NCI-H1694 treated with DMSO at 0.1 percent for 48 hours (cell line): ENCODE measurements at places on chromosomes 12 and 14.

- no peak for DNase-seq
Measured at GRCh38 chr12:93571925-93572711, at the start of gene SOCS2. Gene SOCS2 (plus strand): TSS chr12:93572675. CDS start chr12:93572898, 223 bp downstream.

GRCh38 chr14:103625356-103626095 lies 3.5 kb upstream of the KLC1 start:
- no peak for DNase-seq

- no peak for DNase-seq
Measured at GRCh38 chr12:6550294-6551062, 5.4 kb downstream of the IFFO1 start.

DNA sequence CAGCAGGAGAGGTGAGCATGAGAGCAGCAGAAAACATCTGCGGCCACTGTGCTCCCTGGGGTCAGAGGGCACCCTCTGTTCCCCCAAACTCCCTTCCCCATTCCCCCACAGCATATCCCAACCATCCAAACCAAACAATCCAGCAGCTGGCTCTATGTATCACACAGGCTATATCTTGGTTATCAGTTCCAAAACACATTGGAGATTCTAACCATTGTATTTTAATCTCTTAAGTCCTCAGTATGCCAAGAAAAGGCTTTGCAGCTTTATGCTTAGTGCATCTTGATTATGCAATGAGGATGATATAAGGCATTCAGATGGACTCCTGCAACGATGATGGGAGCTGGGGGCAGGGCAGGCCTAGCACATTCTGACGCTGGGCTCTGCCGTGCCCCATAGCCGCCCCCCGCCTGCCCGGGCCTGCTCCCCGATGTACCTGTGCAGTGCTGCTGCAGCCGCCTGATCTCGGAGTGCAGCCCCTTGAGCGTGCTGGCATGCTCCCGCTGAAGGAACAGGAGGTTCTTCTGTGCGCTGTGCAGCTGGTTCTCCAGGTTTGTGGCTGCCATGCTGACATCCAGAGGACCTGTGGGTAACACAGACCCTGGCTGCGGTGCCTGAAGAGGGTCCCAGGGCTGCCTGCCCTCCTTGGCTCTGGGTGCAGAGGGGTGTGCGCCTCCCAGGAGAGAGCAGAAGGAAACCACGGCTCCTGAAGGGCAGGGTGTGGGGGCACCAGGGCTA lies 29.6 kb downstream of the CCDC92 start:
- DNase-seq = no peak

DNA sequence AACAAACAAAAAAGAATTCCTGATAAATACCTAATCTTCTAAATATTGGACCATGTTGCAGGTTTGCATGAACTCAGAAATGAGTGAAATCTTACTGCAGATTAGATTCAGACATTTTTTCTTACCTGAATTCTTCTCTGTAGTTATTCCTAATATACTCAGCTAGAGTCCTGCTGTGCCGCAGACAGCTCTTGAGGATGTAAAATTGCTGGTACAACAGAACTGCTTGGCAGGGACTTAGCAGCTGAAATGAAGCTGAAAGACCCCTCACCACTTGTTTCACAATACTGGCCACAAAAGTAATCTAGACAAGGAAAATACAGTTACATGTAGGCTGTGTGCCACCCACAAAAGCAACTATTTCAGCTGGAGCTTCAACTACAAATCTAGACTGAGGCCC lies 48.3 kb upstream of the KICS2 start:
- no peak for DNase-seq

- DNase-seq = no peak
Measured at GRCh38 chr12:128844031-128844635, 9.1 kb upstream of the GLT1D1 start.

DNA sequence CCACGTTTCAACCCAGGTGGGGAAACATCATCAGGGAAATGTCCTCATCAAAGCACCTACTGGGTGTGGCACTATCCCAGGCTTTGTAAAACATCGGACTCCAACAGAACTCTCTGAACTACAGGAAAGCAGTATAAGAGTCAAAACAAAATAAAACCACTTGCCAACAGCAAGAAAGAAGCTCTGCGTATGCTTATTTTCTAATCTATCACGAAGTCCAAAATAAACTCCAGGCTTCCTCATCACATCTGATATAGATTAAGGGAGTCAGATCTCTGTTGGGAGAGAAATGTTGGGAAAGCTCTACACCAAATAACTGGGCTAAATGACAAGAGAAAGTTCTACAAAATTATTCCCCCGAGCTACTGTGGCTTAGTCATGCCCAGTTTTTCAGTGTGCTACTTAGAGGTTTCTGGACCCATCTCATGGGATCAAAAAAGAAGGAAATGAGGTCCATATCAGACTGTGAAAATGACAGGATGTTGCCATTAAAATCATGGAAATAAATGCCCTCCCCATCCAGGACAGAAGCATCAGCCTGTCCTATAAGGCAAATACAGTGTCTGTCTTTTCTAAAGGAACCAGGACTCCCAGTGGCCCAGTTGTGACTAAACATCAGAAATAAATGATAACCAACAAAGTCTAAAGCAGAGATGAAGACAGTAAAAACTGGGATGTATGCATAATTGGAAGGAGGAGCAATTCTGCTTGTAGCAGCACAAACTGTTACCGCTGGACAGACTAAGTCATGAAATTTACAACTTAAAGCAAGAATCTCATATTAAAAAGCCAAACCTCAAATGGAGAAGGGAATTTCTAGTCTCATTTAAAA lies 149.5 kb downstream of the STXBP6 start:
- DNase-seq = no peak

DNA sequence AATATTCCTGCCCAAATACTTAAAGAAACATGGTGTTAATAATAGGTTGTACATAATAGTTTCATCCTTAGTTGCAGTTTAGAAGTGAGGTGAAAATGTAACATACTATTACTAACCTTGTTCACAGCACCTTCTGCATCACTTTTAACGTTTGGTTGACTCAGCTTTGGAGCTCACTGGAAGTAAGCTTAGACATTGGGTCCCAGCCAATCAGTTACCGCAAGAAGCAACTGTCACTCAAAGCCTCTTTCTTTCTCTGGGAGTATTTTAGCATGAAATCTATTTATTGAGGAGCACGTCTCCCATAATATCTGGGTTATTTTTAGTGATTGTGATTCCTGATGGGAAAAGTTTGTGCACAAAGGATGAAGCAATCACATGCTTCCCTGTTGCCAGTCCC lies 472.6 kb downstream of the SNAPC1 start:
- DNase-seq = no peak

GRCh38 chr14:101223561-101224162 lies 320.1 kb upstream of the RTL1 start:
- no peak for DNase-seq

DNA sequence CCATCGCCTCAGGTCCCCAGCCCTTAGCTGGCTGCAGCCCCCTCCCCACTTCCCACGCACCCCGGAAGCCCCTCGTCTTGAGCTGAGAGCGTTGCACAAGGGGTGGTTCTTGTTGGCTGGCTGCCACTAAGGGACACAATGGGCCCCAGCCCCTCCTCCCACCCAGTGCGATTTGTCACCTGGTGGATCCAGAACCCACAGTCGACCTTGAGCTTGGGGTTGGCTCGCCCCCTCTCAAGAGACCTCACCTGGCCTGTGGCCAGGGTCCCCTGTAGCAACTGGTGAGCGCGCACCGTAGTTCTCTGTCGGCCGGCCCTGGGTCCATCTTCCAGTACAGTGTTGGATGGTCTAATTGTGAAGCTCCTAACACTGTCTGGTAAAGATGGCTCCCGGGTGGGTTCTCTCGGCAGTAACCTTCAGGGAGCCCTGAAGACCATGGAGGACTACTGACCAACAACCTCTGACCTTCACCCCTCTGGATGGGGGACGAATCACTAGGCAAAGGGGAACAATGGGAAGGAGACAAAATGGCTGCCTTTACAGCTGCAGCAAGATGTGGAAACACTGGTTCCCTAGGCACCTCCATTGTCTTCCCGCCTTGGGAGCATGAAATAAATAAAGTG lies 6.6 kb downstream of the PHB2 start:
- DNase-seq = no peak

DNA sequence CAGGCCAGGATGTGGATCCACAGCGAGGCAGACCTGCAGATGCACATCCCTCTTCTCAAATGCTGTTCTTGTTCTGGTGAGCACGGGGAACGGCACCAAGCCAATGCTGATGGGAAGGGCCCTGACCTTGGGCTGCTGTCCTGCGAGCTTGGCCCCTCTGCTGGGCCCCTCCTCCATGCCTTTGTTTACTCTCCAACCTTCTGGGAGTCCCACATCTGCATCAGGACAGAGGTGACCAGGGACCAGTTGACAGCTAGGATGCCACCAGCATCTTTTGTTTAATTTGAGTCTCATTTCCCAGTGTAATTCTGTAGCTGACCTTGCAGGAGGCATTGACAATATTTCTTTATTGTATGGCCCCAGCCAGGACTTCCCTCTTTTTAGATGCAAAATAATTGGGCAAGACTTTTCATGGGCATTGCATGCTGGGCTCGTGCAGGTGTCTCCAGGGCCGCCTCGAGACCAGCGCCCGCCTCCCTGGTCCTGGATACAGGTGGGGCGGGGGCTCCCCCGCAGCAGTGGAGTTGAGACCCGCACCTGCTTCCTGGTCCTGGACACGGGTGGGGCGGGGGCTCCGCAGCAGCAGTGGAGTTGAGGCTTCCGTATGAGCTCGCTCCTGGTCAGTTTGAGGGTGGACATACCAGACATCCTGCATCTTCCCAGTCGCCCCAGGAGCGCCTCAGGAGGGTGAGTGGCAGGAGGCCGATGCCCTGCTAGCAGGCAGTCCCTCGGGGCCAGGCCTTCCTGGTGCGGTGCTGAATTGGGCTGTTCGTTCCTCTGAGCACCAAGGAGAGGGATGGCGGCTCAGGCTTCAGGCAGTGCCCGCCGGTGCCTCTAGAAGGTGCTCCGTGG lies 11.4 kb downstream of the PACS2 start:
- no peak for DNase-seq

DNA sequence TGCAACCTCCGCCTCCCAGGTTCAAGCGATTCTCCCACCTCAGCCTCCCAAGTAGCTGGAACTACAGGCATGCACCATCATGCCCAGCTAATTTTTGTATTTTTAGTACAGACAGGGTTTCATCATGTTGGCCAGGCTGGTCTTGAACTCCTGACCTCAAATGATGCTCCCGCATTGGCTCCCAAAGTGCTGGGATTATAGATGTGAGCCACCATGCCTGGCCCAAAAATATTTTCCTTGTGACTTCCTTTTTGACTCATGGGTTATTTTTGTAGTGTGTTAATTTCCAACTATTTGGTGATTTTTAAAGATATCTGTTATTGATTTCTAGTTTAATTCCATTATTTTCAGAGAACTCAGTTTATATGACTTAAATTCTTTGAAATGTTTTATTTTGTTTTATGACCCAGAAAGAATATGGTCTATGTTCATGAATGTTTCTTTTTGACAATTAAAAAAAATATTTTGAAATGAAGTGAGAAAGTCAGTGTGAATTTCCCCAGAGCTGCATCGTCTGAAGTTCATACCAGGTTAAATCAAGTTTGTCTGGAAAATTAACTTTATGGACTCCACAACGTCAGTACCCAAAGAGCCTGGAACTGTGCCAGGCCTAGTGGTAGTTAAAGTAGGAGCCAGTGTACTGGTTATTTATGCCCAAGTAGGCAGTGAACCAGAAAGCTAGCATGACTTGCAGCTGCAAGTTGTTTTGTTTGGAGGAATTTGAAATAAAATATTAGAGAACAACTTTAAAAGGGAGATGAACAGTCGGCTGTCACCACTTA lies 2.8 kb upstream of the CDKL1 start:
- DNase-seq = no peak

- DNase-seq = no peak
Measured at GRCh38 chr12:102479939-102480338, 424 bp downstream of the IGF1 start.

- DNase-seq = no peak
Measured at GRCh38 chr14:19974844-19975243, 547 bp upstream of the OR4K15 start.

DNA sequence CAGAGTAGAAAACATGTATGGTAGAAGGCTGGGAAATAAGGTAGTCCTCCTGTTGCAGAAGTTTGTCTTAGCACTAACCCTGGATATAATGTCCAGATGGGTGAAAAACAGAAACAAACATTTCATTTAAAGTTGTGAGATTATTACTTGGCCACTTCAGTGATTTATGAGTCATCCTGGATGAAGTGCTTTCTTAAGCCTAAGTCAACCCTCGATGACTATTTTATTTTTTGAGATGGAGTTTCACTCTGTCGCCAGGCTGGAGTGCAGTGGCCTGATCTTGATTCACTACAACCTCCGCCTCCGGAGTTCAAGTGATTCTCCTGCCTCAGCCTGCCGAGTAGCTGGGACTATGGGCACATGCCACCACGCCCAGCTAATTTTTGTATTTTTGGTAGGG lies 10.2 kb downstream of the DLST start:
- no peak for DNase-seq

- no peak for DNase-seq
Measured at GRCh38 chr14:22837114-22837749, 847 bp downstream of the MMP14 start.

DNA sequence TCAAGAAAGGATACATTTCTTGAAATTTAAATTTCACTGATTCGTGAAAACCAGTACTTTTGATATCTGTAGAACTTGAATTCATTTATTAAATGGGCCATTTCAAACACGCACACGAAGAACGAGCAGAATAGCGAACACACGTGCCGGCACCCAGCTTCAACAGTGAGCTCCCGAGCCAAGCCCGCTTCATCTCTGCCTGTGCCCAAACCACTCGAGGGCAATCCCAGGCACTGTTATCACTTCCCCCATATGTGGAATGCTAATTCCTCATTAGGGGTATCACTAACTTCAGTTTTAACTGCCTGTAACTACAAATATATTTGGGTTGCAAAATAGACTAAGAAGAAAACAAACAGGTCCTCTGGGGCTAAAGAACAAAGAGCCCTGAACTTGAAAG lies 48.0 kb downstream of the AMN start:
- no peak for DNase-seq

GRCh38 chr12:46617167-46617566 lies 208.6 kb downstream of the SLC38A4 start:
- no peak for DNase-seq
